ENCODE measurements at places on chromosomes 16 and 17.

DNA sequence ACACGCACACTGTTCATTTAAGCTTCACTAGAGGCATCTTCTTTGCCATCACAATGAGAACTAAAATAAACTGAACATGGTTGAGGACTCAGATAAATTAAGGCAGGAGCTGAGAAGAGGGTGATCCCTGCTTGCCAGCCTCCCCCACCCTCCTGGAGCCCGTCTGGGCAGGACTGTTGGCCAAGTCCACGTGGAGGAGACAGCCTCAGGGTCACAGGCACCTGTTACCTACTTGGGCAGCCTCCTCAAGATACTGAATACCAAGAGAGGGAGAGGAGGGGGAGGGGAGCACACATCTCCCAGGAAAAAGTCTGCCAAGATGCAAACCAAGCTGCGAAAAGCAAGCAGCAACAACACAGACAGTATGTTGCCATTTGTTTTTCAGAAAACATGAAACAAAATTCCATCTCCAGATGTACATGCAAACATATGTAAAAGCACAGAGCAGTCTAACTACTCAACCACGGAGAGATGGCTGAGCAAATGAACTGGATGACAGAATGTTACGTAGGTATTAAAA lies 67.4 kb downstream of the SLC39A11 start:
- DNase-seq = no peak

- DNase-seq = no peak
Measured at GRCh38 chr17:3029213-3029913, 34.0 kb downstream of the OR1D5 start.

DNA sequence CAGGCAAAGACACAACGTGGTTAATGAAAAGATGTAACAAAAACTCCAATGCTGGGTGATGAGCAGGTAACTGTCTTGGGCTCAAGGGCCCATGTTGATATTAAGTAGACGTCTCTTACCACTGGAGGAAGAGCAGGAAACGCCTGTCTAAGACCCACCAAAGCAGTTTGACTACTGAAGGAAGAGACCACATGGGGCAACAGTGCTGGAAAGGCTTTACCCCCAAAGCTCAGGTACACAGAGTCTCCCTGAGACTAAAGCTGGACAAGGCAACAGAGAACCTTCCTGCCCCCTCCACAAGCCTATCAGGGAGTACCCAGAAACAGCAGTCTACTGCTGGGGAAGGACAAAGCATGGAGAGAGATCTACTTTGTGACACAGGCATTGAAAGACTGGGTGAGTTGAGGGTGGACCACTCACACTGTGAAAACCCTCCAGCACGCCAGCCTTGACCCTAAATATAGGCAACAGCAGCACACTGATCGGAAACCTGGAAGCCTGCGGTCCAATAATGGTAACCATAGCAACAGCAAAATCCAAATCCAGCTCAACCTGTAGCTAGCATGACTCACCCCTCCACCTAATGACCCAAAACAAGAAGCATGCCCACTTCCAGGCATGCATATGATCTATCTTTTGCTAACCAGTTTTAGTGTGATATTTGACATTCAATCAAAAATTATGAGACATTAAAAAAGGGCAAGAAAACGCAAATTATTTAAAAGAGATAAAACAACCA lies 270.5 kb upstream of the SDK2 start:
- no peak for DNase-seq

DNA sequence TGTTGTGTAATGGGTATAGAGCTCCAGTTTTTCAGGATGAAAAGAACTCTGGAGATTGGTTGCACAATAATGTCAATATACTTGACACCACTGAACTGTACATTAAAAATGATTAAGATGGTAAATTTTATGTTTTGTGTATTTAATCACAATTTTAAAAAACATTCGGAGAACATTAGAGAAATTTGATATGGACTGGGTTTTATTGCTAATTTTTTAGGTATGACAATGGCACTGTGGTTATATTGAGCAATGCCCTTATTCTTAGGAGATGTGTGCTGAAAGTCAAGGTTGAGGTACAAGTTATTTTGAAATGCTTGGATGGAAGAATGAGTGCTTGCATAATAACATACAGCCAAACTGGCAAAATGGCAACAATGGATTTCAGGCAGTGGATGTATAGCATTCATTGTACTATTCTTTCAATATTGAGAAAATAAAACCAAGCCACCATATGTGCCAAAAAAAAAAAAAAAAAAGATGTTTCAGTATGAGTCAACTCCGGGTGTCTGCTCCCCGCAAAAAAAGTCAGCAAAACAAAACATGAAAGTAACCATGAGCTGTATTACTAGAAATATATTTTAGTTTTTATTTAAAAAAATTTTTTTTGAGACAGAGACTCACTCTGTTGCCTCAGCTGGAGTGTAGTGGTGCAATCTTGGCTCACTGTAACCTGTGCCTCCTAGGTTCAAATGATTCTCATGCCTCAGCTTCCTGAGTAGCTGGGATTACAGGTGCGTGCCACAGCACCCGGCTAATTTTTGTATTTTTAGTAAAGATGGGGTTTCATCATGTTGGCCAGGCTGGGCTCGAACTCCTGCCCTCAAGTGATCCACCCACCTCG lies 19.8 kb downstream of the HOXB1 start:
- no peak for DNase-seq

GRCh38 chr17:81340607-81341515 lies 45.8 kb upstream of the SLC38A10 start:
- peak; percentile 52 for DNase-seq

GRCh38 chr16:64408699-64409098 lies 713.2 kb downstream of the CDH11 start:
- no peak for DNase-seq

- DNase-seq = peak; percentile 50
Measured at GRCh38 chr16:2016407-2016922, 3.1 kb upstream of the NPW start.

- DNase-seq = no peak
Measured at GRCh38 chr17:3669085-3669347, 404 bp downstream of the EMC6 start.

DNA sequence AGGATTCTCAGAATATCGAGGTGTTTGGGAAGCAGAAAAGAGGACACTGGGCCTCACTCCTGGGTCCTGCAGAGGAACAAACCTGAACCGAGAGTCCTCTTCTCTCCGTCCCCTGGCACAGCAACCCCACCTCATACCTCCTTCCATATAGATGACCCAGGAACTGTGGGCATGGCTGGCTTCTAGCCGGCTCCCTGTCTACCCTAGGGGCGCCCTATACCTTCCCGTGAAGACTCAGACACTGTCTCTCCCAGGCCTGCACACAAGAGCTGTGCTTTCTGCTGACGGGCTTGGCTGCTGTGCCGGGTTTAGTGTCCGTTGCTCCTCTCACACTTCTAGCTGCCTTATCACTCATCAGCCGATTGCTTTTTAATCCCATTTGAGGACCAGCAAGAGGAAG lies 46.5 kb upstream of the CRISPLD2 start:
- no peak for DNase-seq

DNA sequence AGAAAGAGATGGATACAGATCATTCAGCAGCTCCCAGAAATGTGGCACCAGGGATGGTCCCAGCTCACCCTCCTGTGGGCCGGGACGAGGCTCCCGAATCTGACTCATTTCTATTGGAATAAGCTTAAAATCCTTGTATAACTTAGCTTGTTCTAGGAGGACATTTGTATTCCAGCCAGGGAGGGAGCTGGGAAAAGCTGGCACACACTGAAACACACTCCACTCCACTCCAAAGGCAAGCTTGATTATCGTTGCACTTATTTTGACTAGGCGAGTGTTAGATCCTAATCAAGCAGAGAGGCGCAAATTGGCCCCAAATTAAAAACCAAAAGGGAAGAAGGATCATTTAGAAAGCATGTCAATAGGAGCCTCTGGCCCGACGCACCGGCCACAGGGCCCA lies 339.5 kb downstream of the HS3ST4 start:
- no peak for DNase-seq

GRCh38 chr16:79184464-79185030 lies 416.0 kb downstream of the MAF start:
- DNase-seq = no peak

Measured in mucosa of descending colon (tissue), 3 donors.